D721Med (cell line): ENCODE measurements at places on chromosomes 6 and 20.

DNA sequence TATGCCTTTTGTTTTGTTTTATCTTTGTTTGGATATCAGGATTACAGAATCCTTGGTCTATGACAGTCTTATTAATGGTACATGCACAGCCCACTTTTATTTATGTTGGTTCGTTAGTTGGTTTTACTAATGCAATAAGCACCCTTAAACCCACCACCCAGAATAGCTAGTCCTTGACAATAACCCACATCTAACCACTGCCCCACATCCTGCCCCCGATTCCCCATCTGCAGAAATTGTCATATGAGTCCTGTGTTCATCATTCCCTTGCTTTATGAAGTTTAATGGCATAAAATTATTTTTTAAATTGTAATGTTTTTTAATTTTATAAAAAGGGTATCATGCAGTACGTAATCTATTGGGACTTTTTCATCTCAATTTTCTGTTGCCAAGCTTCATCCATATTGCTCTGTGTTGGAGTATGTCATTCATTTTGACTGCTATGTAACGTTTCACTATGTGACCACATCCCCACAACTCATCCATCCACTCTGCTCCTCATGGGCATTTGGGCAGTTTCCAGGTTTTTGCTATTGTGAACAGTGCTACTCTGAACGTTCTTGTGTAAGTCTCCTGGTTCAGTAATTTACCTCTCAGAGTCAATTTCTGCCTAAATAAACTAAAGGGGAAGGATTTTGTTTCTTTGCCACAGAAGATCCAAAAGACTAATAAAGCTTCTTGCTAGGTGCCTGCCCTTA, 150.4 kb downstream of the MRPL14 start:
- DNase-seq = no peak

- DNase-seq = no peak
Measured at GRCh38 chr20:7695051-7695495, 245.2 kb downstream of the HAO1 start.

DNA sequence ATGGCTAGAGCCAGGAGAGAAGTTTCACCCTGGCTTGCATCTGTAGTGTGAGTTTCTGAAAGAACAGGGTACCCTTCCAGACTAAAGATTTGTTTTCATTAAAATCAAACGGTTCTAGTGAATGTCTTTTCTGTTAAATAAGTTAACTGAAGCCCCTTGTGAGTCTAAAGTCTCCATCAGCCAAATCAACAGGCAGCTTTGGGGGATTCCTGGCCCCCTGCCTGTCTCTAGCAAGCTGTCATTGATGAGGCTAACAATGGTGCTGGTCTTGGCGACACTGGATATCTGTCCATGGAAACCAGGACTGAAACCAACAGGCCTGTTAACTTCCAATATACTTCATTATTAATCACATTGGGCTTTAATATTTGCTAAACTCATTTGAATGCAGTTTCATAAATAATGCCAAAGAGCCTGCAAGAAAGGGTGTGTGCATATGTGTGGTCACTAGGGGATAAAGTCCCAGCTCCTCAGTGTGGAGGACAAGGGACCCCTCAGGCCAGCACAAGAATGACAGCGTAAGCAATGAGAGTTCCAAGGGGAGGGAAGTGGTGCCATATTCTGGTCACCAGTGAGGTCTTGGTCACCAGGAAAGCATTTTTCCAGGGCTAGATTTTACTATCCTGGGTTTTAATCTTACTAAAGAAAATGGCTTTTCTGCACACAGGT, 9.1 kb upstream of the RNF182 start:
- DNase-seq = no peak

GRCh38 chr6:108544606-108545005, 16.1 kb upstream of the FOXO3 start:
- DNase-seq = no peak

- no peak for DNase-seq
Measured at GRCh38 chr6:119326291-119327005, 23.1 kb downstream of the MAN1A1 start.

DNA sequence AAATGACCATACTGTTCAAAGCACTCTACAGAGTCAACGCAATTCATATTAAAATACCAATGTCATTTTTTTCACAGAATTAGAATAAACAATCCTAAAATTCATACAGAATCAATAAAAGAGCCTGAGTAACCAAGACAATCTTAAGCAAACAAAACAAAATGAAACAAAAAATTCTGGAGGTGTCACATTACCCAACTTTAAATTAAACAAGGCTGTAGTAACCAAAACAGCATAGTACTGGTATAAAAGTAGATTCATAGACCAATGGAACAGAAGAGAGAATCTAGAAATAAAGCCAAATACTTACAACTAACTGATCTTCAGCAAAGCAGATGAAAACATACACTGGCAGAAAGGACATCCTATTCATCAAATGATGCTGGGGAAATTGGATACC, 346.9 kb upstream of the JAG1 start:
- no peak for DNase-seq

DNA sequence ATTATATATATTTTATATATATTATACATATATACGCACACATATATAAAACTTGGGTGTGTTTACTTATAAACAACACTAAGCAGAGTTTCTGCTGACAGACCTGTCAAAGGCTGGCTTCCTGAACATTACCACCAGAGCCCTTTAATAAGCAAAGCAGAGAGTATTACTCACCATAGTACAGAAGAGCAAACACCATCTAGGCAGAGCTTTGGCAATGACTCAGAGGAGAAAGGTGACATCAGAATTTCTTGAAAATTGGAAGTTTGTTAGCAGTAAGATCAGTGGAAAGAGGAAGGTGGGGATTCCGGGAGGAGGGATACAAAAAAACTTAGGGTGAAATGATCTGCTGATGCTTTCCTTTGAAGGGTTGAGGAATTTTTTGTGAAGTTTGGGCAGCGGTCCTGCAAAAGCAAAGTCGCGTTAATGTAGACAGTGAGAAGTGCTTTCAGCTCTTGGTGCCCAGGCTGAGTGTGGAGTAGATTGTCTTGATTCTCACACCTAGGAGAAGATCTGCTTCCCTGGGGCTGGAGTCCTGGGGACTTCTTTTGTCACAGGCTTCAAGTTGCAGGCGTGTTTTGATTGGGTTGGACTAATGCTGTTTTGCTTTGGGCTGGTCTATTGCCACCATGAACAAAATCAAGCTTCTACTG, 109.6 kb upstream of the BACH2 start:
- no peak for DNase-seq

DNA sequence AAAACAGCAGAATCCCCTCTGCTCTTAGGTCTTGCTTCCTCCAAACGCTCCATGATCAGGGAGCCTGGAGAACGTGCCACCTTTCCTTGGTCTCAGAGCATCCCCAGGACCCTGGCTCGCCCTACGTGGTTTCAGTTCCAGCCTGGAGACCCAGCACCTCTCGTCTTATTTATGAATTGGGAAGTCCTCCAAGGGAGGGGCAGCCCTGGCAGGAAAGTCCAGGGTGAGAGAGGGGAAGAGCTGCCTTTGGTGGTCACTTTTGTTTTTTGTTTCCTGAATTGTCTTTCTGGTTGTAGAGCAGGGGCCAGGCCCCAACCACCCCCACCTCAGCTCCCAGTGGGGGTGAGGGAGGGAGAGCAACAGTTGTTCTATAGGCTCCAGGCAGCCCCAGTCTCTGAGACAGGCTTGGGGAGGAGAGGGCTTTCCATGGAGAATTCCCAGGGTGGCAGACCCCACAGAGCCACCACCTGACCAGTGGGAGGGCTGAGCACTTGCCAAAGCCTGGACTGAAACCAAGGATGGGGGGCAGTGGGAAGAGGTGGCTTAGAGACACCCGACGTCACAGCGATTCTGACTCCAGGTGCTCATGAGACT, 88.8 kb downstream of the PRND start:
- no peak for DNase-seq

DNA sequence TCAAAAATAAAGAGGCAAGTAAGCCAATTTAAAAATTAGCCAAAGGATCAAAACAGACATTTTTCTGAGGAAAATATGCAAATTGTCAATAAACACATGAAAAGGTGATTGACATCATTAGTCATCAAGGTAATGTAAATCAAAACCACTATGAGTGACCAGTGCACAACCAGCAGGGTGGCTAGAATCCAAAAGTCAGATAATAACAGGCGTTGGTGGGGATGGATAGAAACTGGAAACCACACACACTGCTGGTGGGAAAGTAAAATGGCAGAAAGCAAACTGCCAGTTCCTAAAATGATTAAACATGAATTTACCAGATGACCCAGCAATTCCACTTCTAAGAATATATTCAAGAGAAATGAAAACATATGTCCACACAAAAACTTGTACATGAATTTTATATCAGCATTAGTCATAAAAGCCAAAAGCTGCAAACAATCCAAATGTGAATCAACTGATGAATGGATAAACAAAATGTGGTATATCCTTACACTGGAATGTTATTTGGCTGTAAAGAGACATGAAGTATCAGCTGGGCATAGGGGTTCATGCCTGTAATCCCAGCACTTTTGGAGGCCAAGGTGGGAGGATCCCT, 74.8 kb upstream of the MBOAT1 start:
- no peak for DNase-seq

DNA sequence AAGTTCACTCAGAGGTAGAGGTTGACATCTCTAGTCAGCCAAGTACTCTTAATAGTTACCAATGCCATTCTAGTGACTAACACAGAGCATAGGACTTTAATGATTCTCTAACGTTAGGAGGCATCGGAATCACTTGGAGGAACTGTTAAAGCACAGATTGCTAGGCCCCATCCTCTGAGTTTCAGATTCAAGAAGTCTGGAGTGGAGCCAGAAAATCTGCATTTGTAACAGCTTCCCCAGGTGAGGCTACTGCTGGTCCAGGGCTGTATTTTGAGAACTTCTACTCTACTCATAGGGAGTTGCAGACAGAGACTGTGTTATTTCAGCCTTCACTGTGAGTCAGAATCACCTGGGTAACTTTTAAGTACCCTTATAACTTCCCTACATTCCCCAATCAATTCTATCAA, 5.7 kb downstream of the LMBRD1 start:
- DNase-seq = no peak

- no peak for DNase-seq
Measured at GRCh38 chr6:30122515-30122914, 9.6 kb upstream of the TRIM31 start.
